ENCODE measurements at places on chromosomes 3 and 15.

DNA sequence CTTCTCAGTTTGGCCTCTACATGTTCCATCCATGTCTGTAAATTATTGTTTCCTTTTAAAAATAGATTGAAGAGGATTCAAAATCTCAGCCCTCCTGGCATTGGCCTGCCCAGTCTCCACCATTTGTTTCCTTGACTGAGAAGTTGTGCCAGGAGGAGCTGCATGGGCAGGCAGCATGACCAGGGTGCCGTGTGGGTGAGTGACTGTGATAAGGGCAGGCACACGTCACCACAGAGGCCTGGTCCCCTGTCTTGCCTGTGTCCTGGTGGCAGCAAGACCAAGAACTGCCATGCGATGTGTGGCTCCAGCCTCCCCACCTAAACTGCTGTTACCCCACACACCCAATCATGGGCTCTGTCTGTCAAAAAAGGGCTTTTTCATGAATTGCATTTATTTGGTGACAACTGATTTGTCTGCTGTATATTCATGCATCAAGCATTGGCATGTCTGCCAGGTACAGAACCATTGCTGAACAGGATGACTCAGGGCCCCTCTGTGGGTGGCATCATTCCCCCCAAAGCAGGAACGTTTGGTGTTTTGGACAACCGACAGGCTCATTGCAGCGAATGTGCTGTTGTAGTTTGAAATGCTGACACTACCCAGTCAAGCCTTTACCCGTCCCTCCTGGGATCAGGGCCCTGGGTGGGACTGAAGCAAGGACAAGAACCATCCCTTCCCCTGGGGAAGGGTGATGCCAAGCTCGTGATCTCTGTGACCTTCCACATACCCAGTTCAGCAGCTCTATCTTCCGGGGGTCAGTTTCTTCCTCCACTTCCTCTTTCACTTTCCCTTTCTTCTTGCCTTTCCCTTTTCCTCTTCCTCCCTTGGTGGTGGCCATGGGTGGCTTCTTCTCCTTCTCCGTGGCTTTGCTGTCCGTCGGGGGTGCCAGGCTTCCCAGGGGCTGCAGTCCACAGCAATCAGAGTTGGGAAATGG is 51.6 kb downstream of the TRPM1 start:
- DNase-seq = no peak

DNA sequence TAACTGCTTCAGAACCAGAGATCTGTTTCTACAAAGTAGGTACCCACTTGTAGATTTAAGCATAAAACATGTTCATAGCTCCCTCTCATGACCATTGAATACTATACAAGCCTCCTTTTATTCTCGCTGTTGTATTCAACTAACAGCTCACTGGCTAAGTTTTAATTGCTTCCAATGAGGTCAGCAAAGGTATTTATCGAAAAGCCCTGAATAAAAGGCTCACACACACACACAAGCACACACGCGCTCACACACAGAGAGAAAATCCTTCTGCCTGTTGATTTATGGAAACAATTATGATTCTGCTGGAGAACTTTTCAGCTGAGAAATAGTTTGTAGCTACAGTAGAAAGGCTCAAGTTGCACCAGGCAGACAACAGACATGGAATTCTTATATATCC is at the start of gene FGF7:
FGF7 (plus strand) TSS at position 222 of the 400 bp plus-strand sequence. CDS start 1,056 bp downstream, outside the sequence.
- no peak for DNase-seq

- no peak for DNase-seq
Measured at GRCh38 chr3:136444581-136444980, 194.4 kb downstream of the PCCB start.

GRCh38 chr3:60246361-60246760 is 1004.9 kb downstream of the FHIT start:
- DNase-seq = no peak
